ENCODE measurements at places on chromosomes 16 and 17.
A peak's percentile ranks its signal among the peaks of the same experiment; 100 is the strongest.

DNA sequence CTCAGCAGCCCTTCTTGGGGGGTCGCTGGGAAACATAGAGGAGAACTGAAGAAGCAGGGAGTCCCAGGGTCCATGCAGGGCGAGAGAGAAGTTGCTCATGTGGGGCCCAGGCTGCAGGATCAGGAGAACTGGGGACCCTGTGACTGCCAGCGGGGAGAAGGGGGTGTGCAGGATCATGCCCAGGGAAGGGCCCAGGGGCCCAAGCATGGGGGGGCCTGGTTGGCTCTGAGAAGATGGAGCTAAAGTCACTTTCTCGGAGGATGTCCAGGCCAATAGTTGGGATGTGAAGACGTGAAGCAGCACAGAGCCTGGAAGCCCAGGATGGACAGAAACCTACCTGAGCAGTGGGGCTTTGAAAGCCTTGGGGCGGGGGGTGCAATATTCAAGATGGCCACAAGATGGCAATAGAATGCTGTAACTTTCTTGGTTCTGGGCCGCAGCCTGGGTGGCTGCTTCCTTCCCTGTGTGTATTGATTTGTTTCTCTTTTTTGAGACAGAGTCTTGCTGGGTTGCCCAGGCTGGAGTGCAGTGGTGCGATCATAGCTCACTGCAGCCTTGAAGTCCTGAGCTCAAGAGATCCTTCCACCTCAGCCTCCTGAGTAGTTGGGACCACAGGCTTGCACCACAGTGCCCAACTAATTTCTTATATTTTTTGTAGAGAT lies 3.4 kb downstream of the STH start:
- DNase-seq, result peak; percentile 84

DNA sequence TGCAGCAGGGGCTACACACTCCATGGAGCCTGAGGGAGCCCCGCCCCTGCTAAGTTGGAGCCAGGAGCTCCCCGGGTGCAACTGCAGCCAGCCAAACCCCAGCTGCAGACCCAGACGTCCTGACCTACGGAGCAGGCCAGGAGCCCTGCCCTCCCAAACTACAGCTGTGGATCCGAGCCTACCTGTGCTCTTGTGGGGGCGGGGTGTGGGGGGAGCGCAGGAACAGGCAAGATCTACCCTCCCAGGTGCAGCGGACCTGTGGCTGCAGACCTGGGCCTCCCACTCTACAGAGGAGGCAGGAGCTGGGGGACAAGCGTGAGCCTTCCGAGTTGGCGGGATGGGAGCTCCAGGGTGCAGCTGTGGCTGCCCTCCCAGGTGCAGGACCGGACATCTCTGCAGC lies 29.7 kb upstream of the MYLK3 start:
- DNase-seq, result no peak

- DNase-seq, result no peak
Observed at GRCh38 chr17:45791935-45792334, 7.8 kb downstream of the CRHR1 start.

- no peak for DNase-seq
Observed at GRCh38 chr16:61415126-61415525, 621.1 kb downstream of the CDH8 start.

DNA sequence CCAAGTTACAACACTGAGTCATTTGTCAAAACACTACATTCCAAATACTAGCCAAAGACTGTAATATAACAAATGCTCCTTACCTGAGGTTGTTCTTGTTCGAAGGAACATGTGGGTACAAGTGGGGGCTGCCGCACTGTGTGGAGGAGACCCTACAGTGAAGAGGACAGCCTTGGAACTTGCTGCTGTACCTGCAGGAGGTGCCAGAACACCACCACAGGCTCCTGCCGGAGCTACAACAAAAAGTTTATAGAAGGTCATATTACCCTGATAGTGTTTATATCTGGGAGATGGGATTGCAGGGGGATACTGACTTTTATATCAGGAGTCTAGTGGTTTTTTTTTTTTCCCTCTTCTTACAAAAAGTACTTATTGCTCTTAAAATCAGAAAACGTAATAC lies 37.8 kb upstream of the ALDH3A1 start:
- no peak for DNase-seq

DNA sequence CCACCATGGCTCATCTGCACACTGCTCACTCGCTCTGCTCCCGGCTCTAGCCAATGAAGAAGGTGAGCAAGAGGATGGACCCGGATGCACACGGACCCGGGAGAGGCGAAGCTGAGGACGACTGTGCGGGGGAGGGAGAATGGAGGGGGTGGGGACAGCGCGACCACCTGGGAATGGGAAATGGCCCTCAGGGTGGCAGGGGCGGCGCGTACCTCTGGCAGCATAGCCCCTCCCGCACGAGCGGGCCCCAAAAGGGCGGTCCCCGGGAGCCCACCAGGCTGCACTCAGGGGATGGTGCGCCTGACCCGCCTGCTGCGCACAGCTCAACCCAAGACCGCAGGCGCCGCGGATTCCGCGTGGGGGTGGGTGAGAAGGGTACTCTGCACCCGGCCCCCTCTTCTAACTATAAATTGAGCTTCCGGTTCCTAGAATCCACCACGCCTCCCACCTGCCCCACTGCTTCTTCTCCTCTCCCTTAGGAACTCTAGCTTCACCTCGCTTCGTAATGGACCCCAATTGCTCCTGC lies 6.1 kb downstream of the MT1H start:
- DNase-seq, result no peak

Data from suppressor macrophage (primary cell).